ENCODE measurements at places on chromosomes 1 and 21.

DNA sequence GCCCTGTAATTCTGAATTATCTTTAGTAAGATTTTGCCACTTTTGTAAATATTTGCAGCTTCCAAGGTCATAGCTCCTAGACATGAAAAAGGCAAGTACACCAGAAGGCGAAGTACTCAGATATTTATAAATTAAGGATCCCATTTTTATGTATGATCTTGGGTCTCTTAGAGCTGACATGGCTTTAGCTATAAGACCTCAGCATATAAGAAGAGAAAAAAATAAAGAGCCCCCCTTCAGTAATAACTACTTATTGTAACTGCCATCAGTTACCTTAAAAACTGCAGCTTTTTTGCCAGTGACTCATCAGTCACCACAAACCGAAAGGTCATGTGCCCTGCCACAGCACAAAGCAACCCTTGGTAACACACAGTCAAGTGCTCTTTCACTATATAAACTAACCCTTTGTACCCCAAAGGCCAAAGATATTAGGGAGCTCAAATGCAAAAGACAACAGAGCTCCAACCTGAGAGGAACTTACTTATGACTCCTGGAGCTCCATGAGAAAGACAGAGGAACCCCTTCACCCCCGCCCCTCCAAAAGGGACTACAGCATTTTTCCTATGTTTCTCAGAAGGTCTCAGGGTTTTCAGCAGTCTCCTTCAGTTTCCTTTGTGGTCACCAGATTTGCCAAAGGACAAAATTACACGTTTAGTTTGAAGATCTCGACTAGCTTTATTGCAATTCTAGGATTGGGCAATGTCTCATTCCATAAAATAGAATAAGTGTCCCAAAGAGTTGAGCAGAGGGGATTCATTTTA lies 219.8 kb upstream of the DUSP10 start:
- DNase-seq, result peak; percentile 24

DNA sequence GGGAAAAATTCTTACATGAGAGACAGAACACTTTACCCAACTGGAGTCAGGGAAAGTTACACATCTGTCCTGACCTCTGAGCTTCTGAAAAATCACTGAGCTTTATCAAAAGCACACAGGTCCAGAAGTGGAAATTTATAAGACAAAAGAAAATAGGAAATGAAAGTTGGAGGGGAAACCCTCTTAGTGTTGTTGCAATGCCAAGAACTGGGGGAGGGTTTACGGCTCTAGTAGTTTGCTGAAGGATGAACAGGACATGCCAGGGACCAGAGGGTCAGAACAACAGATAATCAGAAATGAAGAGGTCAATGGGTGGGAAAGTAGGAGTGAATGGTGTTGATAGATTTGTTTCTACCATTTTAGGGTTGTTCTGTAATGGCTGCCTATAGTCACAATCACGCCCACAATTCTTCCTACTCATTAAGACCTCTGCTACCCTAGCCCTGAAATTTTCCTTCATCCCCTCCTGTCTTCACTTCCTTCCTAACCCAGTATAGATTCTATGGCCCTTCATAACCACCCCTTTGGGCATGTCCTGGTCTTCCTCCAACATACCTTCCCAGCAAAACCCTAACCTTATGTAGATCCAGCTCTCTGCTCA lies 30.3 kb upstream of the FMOD start:
- DNase-seq, result no peak

DNA sequence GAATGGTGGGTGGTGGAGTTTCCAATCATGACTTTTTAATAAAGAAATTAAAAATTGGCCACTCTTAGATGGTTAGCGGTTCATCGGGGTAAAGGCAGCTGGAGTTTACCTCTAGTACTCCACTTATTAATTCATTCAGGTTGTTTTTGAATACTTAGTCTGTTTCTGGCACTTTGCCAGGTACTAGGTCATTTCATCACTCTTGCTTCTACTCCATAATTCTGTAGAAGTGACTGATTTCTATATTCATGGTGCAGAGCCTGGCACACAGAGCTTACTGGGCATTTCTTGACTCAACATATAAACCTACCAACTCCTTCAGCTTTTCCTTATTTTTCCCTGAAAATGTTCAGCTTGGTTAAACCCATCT lies 31.5 kb downstream of the FOXD2 start:
- no peak for DNase-seq

GRCh38 chr1:200317236-200317635 lies 92.6 kb downstream of the ZNF281 start:
- DNase-seq, result no peak

DNA sequence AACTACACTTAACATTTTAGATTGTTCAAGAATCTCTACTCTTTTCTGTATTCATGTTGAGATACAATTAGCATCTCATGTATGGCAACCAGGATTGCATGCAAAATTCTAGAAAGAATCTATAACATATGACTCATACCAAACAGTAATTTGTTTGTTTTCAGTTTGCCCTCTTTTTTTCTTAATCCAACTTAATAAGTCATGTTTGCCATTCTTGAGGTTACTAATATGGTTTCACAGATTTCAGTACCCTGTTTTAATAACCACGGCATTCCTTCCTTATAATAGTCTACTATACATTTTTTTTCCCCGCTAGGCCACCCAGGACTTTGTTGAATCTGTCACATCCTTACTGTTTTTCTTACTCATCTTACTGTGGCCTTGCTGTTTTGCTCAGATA lies 140.8 kb downstream of the FMN2 start:
- DNase-seq, result no peak

DNA sequence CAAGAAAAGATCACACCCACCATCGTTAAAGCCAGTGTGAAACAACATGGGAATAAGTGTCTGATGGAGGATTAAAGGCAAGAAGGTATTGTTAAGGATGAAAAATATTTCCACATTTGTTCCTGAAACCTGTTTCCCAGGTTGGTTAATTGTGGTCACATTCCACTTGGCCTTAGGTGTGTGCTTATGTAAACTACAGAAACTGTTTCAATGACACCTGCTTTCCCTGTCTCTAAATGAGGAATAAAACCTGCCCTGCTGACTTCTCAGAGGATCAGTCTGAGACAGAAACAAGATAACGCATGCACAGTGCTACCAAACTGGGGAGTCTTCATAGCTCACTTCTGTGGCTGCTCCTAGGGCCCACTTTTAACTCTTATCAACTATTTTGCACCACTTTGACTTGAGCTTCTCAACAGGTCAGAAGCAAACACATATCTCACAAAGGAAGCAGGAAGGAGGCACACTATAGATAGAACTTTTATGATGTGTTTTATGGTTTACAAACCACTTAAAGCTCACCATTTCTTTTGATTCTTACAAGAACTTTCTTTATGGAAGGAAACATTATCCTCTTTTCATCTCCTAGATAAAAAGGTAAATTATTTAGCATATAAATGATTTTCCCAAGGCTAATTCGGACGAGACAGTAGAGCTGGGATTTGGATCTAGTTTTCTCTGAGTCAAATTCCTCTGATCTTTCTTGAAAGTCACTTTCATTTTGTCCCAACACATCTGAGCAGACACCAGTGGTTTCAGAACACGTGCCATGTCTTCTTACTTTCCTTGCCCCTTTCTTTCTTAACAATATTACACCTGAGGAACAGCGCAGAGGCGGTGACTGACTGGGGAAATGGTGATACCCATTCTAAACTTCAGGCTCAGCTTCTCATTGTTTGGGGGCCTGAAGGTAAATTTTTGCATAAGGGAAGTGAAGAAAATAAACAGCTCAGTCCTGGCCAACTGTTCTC lies 33.4 kb downstream of the CYP2J2 start:
- DNase-seq, result no peak

- no peak for DNase-seq
Measured at GRCh38 chr1:36091141-36091540, 2.4 kb downstream of the ADPRS start.

DNA sequence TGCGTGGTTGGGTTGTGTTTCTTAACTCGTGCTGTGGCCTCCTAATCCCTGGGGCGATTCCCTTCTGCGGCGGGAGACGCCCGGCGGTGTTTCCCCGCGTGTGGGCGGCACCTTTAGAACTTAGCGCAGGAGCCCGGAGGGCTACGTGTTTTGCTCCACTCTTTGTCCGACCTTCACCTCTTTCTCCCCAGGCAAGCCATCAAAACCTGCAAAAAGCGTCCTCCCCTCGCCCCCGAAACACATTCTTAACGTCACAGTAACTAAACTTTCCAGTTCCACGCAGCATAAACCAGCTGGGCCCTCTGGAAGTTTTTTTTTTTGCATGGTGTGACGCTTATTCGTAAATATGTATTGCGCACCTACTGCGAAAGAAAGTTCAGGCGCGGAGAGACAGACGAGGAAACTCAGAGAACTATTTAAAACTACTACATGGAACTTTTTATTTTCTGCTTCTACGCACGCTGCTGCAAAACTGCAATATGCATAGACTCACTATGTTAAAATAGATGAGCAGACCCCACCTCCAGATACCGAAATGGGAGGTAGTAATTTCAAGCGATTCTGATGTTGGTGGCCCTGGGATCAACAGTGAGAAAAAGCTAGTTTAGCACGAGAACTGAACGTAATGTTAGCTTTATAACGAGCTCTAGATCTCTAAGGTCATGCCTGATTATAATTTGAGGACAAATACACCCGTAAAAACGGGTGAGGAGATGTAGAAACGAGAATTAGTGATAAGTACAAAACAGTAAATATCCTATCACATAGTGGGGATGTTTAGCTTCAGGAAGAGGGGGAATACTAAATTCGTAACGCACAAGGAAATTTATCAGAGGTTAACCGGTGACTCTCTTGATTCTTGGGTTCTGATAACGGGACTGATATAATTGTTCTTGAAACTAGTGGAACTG lies 920 bp downstream of the MTR start:
- DNase-seq, result peak; percentile 76

DNA sequence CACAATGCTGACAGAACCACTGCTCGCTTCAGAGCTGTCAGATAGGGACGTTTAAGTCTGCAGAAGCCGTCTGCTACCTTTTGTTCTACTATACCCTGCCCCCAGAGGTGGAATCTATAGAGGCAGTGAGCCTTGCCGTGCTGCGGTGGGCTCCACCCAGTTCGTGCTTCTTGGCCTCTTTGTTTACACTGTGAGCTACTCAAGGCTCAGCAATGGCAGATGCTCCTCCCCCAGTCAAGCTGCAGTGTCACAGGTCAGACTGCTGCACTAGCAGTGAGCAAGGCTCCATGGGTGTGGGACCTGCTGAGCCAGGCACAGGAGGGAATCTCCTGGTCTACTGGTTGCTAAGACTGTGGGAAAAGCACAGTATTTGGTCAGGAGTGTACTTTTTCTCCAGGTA lies 47.1 kb downstream of the LEPR start:
- no peak for DNase-seq

- no peak for DNase-seq
Measured at GRCh38 chr1:228164561-228165371, 838 bp upstream of the IBA57 start.

GRCh38 chr1:25469177-25469576 lies 38.5 kb downstream of the MACO1 start:
- DNase-seq, result no peak

- no peak for DNase-seq
Measured at GRCh38 chr1:50426702-50427085, 3.5 kb upstream of the DMRTA2 start.

GRCh38 chr1:7479571-7479970 lies 291.5 kb upstream of the VAMP3 start:
- DNase-seq, result no peak

- no peak for DNase-seq
Measured at GRCh38 chr1:248814351-248814750, 11.4 kb downstream of the SH3BP5L start.

GRCh38 chr1:43197343-43198127 lies 25.4 kb downstream of the CFAP57 start:
- DNase-seq, result no peak

DNA sequence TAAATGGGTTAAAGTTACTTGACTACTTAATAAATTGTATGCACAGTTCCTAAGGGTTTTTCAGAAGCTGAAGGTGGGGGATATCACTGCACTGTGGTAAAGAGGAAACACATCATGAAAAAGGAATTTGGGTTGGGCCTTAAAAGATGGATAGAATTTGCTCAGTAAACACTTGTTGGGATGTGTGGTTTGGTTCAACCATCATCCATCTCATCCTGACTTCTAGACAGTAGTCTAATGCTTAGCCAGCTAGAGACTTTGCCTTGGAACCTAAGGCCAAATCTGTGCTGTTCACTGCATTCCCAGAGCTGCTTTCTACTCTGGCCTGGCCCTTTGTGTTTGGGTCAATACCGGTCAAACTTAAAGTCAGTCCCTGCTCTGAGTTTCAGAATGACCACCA lies 30.6 kb downstream of the LY9 start:
- DNase-seq, result no peak

GRCh38 chr1:69499203-69499803 lies 68.4 kb upstream of the LRRC7 start:
- no peak for DNase-seq

DNA sequence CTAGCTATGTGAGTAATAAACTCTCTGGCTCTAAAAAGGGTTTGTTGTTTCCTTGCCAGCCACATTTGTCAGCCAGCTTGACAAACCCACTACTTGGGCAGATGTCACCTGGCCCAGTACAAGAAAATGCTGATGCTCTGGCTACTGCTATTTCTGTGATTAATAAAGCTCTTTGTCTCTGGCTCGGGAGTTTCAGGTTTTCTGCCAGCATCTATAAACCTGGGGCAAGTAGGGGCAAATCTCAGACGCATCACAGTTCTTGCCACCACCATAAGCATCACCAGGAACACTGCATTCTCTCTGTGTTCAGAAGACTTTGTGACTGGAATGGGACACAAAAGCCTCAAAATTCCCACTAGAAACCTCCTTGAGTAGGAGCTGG lies 2.5 kb downstream of the ITLN2 start:
- DNase-seq, result no peak

GRCh38 chr21:42651515-42652401 lies 1.7 kb upstream of the PDE9A start:
- DNase-seq, result no peak

DNA sequence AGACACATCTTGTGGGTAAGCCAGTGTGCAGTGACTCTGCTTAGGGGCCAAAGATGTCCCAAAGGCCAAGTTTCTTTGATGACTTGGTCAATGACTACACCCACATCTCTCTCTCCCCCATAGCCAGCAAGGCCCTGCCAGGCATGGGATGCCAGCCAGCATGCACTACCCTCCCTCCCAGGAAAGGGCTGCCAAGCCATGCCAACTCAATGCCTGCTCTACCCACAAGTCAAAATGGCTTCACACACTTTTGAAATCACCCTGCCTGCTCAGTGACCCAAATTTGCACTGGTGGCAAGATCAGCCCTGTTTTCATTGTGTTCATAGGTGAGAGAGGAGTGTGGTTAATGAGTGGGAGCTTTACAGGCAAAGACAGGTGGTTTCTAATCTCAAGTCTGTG lies 112.5 kb downstream of the MATN1 start:
- DNase-seq, result no peak

DNA sequence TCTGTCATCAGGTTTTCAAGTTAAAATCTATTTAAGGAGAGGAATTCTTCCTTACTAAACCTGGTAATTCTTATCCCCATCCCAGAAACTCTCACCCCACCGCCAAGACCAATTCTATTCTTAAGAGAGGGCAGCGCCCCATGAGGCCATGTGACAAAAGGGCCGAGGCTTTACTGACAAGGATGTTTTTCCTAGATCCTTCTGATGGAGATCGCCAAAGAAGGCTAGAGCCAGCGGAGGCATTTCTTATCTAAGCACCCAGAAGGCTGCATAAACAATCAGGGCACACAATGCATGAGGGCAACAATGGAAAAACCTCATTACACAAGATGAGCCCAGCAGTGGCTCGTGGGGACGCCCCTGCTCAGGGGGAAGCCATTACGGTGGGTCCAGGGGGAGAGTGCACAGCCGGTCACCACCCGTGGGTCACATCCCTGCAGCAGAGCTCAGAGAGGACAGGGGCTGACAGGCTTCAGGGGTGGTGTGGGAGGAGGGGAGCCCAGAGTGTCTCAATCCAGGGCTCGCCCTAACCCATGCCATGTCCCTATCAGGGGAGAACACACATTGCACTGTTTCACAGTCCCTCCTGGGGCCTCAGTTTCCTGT lies 88.7 kb downstream of the ITPKB start:
- no peak for DNase-seq

- no peak for DNase-seq
Measured at GRCh38 chr1:150815871-150816270, 7.8 kb upstream of the CTSK start.
